WTC11 (cell line): ENCODE measurements at places on chromosomes 5 and 9.

DNA sequence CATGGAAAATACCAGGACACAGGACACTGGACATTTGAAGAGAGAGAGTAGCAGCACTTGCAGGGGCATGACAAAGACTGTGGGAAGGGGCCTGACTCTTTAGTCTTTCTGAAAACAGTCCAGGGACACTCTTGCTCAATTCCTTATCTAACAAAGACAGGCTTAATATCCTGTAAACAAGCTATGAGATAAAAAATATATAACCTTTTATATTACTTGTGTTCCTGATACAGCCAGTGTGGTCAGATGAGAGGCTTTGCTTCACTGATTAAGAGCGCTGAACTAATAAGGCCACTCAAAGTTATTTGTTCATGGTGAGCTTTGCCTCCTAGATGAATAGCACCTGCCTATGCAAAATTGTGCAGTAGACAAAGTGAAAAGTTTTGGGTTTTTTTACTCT lies 518.7 kb downstream of the LRRC70 start:
- no peak for DNase-seq

GRCh38 chr5:76527685-76528161 lies 95.5 kb downstream of the F2RL2 start:
- no peak for DNase-seq

- DNase-seq: no peak
Measured at GRCh38 chr9:108743901-108744371, 111.8 kb downstream of the ACTL7B start.

- DNase-seq: no peak
Measured at GRCh38 chr5:134129411-134130238, 15.1 kb downstream of the TCF7 start.

DNA sequence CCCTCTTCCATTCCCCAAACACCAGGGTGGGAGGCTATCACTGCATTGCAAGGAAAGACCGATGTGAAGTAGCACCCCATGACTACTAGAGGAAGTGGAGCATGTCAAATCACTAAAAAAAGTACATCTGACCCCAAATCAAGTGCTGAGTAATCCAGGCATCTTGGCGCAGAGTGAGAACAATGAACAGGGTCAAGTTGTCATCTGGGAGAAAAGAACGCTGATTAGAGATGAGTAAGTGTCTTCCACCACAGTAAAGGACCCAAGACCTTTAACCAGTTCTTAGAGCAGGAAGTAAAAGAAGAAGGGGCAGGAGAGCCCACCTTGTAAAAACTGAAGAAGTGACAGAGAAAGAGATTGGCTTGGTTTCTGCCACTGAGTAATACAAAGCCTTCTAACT lies 75.0 kb upstream of the RAD23B start:
- no peak for DNase-seq
